Stimulated activated CD8-positive, alpha-beta memory T cell treated with anti-CD3 and anti-CD28 coated beads, Interleukin-7, amount 100 ng/mL, for 1 hour (primary cell): ENCODE measurements at places on chromosomes 2 and 18.

DNA sequence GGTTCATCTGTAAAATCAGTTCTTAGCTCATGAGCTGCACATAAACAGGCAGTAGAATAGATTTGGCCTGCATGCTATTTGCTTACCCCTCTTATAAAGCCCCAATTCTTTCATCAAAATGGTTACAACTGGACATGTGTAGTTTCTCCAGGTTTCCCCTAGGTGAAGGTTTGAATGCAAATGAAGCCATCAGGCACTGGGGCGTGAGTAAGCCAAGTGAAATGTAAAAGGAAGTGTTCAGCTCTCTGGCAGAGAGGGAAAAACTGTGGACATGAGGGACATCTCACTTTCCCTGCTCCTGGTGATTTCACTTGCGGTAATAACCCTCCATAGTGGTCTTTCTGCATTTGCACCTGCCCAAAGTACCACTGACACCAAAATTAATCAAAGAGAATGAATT lies 1402.3 kb upstream of the LRRTM1 start:
- no peak for DNase-seq

GRCh38 chr2:240737512-240737911 lies 45.8 kb downstream of the AQP12A start:
- no peak for DNase-seq

DNA sequence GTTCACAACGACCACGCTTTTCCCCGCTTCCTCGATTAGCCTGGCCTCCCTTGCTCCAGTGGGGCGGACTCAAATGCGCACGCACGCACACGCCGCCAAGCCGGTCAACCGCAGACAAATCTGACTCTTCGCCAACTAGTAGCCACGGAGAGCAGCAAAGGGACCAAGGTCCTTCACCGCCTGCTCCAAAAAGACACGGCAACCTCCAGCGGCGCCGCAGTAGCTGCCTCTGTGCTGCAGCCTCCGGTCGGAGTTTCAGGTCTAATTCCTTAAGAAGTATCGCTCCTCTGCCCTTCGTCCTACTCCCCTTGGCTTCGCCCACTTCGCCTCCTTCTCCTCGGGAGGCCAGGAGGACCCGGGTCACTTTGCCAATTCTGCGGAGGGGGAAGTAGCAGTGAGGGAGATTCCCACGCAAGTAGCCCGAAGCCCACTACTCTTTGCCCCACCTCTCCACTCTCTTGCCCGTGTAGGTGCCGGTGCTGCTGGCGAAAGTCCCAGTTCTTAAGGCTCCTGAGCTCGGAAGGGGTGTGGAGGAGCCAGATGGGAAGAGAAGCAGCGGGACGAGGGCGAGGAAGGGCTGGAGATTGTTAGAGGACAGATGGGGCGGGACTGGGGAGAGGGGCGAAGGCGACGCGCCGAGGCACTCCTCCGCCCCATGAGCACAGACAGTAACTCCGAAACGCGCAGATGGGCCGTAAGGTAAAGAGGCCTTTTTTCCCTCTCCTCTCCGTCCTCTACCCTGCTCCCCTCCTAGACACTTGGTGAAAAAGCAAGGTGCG lies 615 bp downstream of the AKAIN1 start:
- DNase-seq: no peak

DNA sequence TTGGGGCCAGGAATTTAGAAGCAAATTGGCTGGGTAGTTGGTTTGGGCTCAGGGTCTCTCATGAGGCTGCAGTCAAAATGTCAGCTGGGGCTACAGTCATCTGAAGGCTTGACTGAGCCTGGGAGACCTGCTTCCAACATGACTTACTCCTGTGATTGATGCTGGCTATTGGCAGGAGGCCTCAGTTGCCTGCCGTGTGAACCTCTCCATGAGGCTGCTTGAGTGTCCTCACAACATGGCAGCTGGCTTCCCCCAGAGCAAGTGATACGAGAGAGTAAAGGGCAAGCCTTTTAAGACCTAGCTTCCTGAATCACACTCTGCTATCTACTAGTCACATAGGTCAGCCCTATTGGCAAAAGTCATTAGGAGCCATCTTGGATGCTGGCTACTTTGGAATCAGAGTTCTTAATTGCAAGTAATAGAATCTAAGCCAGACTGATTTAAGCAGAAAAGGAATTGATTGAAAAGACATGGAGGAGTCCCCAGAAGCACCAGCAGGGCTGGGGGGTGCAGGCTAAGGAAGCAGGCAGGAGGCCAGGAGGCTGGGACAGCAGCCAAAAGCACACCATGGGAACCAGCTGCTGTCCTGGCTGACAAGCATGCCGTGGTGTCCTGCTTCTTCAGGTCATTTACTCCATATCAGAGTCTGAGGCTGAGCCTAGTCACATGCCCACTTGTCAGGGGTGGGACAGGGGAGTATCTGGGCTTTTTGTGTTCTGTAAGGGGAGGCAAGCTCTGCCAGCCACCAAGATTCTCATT lies 7.8 kb upstream of the GIGYF2 start:
- no peak for DNase-seq

- DNase-seq: no peak
Observed at GRCh38 chr18:62617793-62618591, 95.2 kb downstream of the ZCCHC2 start.

GRCh38 chr2:54671875-54672589 lies 51.4 kb upstream of the EML6 start:
- DNase-seq: no peak

DNA sequence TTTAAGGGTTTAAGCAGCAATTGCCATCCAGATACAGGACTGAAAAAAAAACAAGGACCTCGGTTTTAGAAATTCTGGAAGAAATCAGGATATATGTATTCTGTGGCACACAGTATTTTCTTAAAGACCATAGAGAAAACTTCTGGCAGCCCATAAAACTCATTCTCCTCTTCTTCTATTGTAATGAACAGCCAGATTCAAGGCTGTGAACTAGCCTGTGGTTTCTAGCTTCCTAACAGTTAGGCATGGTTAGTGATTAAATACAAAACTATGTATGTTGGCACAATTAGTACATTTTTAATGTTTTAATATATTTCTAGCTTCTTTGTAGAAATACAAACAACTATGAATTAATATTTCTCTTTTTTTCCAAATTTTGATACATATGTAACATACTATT lies 555.7 kb downstream of the DSC3 start:
- DNase-seq: no peak

GRCh38 chr2:62662554-62662953 lies 43.0 kb upstream of the EHBP1 start:
- DNase-seq: no peak

DNA sequence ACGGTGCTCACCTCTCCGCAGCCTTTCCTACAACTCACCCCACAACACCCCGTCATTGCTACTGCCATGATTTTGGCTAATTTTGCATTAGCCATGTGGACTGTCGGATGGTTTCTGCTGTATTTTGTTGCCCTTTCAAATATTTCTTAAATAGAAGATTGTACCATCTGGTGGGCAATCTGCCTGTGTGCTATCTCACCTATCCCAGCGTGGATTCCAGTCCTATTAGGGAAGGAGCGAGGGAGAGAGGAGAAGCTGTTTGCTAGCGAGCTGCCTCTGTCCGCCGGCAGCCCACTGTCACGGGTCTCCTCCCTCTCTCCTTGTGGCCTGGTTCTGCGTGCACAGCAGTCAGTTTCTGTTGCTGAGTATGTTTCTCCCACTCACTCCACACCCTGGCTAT lies 336.2 kb downstream of the TXNL1 start:
- no peak for DNase-seq

- DNase-seq: no peak
Observed at GRCh38 chr2:10629819-10630532, 59.8 kb downstream of the NOL10 start.

DNA sequence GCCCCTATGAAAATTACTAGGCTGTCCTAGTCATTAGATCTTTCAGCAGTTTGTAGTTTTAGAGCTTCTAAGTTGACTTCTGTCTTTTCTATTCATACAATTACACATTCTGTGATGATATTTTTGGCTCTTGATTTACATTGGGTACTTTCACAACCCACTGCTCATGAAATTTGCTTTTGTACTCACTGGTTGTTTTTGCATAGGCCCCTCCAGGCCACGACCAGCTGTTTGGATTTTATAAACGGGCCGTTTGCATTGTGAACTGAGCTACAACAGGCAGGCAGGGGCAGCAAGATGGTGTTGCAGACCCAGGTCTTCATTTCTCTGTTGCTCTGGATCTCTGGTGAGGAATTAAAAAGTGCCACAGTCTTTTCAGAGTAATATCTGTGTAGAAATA lies 193.8 kb downstream of the RPIA start:
- DNase-seq: no peak

DNA sequence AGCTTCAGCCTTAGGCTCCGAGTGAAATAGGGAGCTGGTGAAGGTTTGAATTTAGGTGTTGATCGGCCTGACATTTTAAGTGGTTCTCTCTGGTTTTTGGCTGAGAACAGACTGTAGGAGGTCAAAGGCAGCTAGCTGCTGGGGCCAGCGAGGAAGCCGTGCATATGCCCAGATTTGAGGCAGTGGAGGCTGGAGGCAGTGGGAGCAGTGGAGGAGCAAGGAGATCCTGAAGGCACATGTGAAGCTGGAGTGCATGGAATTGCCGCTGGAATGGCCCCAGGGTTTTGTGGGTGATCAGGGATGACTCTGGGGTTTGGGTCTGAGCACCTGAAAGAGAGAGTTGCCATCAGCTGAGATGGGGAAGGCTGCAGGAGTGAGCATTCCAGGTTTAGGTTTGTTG lies 25.1 kb downstream of the STEAP3 start:
- DNase-seq: no peak

- no peak for DNase-seq
Observed at GRCh38 chr18:58556331-58557007, 72.4 kb downstream of the ALPK2 start.

DNA sequence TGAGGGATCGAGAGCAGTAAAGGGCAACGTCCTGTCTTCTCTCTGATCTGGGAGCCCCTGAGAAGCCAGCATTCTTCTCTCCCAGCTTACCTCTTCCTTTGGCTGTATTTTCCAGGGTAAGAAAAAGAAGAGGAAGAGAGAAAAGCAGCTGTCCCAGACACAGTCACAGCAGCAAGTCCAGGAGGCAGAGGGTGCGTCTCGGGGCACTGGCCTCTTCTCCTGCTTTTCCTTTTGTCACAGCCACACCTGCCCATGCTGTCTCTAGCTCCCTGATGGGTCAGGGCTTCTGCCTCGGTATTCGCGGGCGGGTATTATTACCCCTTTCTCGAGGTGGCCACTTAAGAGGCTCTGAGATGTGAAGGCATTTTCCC lies 20.3 kb downstream of the TGOLN2 start:
- no peak for DNase-seq

GRCh38 chr2:60316381-60317033 lies 236.9 kb downstream of the BCL11A start:
- DNase-seq: no peak

DNA sequence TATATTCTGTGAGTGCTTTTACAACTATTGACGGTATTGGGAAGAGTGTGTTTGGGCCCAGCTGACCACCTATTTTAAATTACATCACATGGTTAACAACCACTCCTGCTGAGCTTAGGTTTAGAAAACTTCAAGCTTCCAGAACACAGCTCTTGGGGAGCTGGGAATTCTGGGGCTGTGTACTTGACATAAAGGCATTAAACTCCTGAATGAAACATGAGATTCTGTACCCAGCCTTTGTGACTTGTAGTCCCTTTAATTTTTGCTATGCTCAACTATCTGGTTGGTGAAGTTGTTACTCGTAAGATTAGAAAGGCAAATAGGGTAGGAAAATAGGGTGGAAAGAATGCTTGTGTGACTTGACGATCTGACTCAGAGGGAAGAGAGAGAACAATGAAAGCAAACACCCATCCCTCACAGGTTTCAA lies 66.9 kb downstream of the LTBP1 start:
- no peak for DNase-seq

DNA sequence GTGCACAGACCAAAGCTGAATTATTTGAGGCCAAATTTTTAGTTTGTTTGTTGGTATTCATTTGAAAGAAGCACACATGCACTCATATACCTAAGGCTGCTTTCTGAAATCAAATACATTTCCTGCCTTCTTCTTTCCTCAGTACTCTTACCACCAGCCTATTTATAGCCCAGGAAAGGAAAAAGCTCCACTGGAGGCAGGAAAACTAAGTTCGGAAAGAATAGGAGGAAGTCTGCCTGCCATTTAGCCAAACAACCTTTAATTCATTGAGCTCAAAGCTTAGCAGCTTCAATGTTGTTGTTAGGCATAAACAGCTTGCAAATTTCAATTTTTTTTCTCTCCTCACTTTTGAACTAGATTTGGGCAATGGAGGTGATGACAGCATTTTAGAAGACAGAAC lies 40.4 kb upstream of the RASGRP3 start:
- no peak for DNase-seq

DNA sequence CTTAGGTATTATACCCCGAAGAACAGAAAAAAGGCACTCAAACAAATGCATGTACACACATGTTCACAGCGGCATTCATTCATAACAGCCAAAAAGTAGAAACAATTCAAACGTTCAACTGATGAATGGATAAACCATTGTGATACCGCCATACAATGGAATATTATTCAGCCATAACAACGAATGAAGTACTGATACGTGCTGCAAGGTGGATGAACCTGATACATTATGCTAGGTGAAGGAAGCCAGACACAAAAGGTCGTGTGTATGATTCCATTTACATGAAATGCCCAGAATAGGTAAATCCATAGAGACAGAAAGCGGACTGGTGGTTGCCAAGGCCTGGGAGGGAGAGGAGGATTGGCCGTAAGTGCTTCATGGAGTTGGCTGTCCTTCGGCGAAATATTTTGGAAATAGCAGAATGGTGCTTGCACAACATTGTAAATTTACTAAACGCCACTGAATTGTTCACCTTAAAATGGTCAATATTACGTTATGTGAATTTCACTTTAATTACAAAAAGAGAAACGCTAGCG lies 750 bp upstream of the RMP24 start:
- no peak for DNase-seq

GRCh38 chr2:111632661-111633060 lies 251.3 kb downstream of the ANAPC1 start:
- no peak for DNase-seq

DNA sequence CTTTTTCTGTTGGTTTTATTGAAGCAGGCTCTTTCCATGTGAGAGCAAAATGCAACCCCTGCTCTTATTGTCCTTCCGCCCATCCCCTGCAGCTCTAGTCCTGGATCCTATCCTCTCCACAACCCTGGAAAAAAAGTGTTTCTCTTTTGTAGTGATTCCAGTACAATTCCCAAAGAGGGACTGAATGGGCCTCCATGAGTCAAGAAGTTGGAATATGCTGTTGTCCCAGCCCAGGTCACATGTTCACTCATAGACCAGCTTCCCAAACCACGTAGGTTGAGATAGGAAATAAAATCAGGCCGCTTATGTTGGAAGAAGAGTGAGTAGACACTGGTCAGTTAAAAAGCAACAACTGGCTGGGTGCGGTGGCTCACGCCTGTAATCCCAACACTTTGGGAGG lies 39.4 kb downstream of the CPO start:
- no peak for DNase-seq

- no peak for DNase-seq
Observed at GRCh38 chr2:152084076-152084475, 14.8 kb downstream of the CACNB4 start.
